ENCODE measurements at places on chromosomes 3 and 15.
A peak's percentile ranks its signal among the peaks of the same experiment; 100 is the strongest.

GRCh38 chr3:13570391-13571194, 21.7 kb downstream of the FBLN2 start:
- ATAC-seq: no peak

DNA sequence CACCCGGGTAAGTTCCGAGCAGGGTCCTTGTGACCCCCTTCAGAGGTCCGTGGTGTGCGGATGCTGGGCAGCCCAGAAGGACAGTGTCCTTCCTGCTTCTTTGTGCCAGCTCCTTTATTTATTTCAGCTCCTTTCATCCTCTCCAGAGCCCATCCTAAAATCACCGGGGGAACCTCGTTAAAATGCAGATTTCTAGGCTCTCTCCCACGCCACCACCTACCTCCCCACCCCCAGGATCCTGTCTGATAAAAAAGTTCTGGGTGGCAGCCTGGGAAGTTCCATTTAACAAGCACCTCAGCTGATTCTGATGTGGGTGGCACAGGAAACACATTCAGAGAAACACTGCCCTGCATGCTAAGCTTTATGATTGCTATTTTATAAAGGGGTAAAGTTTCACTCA, 12.5 kb upstream of the IGF1R start:
- no peak for ATAC-seq

DNA sequence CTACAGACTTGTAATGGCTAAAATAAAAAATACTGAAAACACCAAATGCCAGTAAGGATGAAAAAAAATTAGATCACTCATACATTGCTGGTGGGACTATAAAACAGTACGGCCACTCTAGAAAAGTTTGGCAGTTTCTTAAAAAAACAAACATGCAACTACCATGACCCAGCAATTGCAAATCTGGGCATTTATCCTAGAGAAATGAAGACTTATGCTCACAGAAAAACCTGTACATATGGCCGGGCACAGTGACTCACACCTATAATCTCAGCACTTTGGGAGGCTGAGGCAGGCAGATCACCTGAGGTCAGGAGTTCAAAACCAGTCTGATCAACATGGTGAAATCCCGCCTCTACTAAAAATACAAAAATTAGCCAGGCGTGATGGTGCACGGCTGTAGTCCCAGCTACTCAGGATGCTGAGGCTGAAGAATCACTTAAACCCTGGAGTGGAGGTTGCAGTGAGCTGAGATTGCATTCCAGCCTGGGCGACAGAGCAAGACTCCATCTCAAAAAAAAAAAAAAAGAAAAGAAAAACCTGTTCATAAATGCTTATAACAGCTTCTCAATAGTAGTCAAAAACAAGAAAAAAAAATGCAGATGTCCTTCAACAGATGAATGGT, 5.6 kb downstream of the TP53BP1 start:
- no peak for ATAC-seq

- no peak for ATAC-seq
These were observed 726.8 kb downstream of the NAALADL2 start for GRCh38 chr3:175585898-175586297.

- ATAC-seq: no peak
These were observed 117.8 kb upstream of the MNS1 start for GRCh38 chr15:56582785-56583184.

DNA sequence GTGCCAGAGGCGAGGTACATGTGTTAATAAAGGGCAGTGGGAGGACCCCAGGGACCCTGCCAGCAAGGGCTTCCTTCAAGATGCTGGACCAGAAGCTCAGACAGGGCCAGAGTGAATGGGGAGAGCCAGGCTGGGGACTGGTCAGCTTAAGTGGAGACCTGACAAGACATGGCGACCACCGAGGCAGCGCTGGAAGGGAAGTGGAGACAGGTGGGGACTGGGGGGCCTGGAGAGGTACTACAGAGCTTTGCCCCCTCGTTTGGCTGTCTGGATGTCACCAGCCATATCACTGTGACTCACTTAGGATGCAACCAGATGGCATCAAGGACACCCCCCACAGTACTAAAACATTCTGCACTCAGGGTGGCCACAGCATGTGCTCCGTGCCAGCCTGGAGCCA, 97.9 kb downstream of the ADCY5 start:
- ATAC-seq: no peak

- ATAC-seq: no peak
These were observed 171.4 kb downstream of the NSUN3 start for GRCh38 chr3:94234177-94234788.

DNA sequence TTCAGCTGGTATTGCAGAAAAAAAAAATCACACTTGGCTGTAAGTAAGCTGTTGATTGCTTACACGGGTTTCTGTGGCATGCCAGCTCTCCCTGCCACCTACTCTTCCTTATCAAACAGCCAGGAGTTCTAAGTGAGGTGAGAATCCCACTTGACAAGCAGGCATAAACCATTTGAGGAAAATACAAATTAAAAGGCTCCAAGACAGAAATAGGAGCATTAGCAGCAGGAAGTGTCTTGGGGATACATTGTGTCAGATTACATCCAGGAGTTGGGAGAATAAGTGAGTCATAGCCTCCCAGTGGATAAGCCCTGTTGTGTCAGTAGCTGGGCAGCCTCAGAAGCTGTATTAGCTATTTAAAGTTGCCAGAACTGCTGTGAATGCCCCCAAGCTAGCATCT, 256.0 kb downstream of the CNTN4 start:
- no peak for ATAC-seq

DNA sequence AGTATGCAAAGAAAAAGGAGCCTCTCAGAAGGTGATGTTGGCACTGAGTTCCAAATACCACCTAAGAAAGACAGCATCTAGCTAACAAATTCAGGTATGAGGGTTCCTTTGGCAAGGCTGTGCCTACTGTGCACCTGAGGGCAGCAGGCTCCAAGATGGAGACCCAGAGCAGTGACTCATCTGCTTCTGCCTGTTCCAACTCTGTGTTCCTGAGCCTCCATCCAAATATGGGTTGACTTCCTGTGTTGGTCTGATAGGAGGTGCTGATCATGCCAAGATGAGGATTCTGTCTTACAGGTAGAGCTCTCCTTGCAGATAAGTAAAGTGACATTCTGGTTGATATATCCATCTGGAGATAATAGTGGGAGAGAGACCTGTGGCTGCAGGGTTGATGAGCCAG, 26.0 kb downstream of the SV2B start:
- no peak for ATAC-seq

DNA sequence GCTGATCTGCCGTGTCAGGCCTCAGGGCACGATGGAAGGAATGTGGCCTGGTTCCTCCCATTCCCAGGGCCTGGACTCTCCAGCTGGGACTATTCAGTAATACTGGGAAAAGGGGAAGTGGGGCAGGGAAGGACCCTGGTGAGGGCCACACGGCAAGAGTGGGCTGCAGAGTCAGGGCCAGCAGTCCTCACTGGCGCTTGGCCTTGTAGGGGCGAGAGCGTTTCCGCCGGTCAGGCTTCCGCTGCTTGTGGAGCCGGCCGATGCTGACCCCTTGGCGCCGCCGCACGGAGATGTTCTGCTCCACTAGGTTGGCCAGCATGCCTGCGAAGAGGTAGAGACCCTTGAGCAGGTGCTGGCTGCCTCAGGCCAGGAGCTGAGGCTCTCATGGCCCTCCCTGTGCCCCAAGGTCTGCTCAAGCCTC, 42.8 kb downstream of the SEMA3G start:
- ATAC-seq: no peak

DNA sequence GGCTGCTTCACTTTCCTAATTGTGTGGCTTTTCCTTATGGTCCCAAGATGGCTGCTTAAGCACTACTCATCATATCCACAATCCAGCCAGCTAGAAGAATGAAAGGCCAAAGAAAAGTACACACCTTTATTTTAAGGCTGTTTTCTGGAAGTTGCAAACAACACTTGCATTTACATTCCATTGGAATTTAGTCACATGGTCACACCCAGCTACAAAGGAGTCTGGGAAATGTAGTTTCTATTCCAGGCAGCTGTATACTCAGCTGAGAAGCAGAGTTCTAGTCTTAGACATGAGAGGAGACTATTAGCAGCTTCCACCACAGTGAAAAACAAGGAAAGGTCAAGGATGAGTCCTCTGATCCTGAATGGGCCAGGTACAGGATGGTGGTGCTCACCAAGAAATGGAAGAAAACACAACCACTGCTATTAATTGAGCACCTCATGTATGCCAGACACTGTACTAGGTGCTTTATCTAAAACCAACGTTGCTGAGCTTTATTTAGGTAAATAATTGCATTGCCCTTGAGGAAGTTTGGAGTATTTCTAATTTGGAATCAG, 28.0 kb upstream of the ATG7 start:
- no peak for ATAC-seq

GRCh38 chr15:42784705-42785104, 47.8 kb upstream of the CDAN1 start:
- no peak for ATAC-seq

DNA sequence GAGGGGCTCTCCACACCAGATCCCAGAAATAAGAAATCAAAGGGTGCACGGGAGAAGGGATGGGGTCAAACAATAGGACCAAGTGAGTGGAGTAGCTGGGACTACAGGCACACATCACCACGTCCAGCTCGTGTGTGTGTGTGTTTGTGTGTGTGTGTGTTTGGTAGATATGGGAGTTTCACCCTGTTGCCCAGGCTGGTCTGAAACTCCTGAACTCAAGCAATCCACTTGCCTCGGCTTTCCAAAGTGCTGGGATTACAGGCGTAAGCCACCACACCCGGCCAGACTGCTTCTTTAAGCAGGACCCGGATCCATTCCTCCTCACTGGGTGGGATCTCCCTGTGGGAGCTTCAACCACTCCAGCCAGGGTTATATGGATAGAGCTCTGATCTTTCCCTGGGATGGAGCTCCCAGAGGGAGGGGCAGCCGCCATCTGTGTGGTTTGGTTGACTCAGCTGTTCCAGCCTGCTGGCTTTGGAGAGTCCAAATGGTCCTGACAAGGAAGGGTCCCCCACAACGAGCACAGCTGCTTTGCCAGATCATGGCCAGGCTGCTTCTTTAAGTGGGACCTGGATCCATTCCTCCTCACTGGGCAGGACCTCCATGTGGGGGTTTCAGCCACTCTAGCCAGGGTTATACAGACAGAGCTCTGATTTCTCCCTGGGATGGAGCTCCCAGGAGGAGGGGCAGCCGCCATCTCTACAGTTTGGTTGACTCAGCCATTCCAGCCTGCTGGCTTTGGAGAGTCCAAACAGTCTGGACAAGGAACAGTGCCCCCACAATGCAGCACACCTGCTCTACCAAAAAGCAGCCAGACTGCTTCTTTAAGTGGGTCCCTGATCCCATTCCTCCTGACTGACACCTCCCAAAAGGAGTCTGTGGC, 9.1 kb upstream of the AVEN start:
- ATAC-seq: no peak

DNA sequence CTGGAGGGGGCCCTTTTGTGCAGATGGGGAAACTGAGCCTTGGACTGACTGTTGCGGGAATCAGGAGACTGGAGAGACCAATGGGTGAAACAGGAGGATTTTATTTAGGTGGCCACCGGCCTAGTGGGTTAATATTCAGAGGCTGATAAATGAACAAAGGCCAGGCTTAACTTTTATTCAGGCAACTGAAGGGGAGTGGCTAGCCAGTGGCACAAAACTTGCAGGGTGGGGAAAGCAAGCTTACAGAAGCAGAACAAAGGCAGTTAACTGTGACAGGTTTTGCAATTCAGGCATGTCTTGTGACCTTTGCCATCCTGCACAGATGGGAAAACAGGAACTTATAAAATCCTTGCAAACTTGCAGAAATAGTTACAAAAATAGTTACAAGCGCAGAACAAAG, 24.9 kb upstream of the ACAD9 start:
- no peak for ATAC-seq

DNA sequence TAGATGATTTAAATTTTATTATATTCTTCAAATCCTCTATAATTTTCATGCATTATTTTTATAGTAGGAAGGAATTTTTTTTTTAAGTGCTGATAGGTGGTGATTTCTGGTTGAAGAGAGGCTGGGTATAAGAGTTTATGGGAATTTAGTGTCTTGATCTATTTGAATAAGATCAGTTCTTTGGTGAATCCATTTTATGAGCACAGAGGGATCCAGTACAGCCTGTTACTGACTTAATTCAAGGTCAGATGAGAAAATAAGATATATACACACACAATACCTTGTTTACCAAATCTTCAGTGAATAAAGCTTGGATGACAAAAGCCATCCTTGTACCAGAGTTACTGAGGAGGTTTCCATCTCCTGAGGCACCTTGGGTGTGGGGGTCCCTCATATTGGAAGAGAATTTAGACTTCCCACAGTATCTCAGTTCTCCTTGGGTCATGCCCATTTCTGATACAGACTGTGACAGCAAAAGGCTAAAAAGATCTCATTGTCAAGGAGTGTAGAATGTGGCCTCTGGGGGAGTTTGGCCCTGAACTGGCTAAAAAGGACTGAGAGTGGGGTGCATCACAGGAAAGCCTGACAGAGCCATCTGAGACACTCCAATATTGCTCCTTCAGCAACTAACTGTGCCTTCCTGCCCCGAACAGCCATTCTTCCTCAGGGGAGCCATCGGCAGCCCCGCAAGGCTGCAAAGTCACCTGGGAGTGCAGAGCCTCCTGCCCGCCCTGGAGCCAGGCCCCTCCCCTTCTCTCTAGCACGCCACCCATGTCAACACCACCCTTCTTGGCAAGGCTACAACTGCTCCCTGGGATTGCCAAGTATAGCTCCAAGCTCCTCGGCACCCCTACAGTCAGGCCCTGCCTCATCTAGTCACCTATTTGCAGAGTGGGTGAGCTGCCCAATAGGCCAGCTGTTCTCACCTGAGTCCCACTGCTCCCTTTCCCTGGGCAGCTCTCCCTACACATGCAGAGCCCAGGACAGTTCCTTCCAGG, 43.1 kb upstream of the HACD2 start:
- ATAC-seq: no peak

GRCh38 chr3:153221748-153222162, 59.7 kb downstream of the RAP2B start:
- ATAC-seq: peak; percentile 94

DNA sequence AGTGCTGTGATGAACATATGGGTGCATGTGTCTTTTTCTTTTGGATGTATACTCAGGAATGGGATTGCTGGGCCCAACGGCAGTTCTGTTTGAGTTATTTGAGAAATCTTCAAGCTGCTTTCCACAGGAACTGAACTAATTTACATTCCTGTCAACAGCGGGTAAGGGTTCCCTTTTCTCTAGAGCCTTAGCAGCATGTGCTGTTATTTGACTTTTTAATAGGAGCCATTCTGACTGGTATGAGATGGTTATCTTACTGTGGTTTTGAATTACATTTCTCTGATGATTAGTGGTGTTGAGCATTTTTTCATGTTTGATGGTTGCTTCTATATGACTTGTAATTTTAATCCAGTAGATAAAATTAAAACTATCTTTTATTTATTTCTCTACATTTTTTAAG, 1168.6 kb upstream of the ALCAM start:
- ATAC-seq: no peak
